ENCODE measurements at places on chromosomes 2 and 18.
A peak's percentile ranks its signal among the peaks of the same experiment; 100 is the strongest.

- no peak for DNase-seq
Observed at GRCh38 chr2:206341396-206341795, 66.9 kb downstream of the ZDBF2 start.

- peak; percentile 69 for DNase-seq
Observed at GRCh38 chr18:77087393-77088141, 45.0 kb downstream of the MBP start.

DNA sequence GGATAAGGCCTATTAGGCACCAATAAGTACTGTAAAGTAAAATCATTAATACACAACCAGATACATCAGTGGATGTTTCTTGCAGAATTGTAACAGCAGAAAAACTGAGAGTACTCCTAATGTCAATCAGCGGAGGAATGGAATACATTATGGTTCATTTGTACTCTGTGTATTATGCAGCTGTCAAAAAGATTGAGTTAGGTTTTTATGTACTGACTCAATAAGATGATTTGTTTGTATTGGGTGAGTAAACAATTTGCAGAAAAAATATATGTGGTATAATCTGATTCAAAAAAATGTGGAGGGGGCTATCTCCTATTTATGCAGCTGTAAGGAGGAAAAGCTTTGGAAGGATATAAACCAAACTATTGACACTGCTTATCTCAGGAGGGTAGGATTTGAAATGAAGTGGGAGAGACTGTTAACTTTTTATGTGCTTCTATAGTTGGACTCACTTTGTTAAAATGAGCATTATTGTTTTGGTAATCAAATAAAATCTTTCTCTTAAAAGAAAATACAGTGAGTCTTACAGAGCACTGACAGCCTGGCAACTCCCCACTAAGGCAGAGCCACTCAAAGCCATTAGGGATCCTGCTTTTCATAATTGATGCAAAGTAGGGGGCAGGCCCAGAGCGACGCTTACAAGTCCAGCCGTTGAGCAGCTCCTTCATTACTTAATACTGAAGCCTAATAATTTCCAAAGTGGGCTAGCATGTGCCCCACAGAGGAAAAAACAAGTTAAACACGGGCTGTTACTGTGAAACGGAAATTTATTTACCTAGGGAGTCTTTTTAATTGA, 168.8 kb downstream of the PHLPP1 start:
- DNase-seq: no peak

- no peak for DNase-seq
Observed at GRCh38 chr2:49367003-49367402, 212.7 kb upstream of the FSHR start.

- DNase-seq: no peak
Observed at GRCh38 chr2:179936654-179937053, 70.4 kb downstream of the CWC22 start.

DNA sequence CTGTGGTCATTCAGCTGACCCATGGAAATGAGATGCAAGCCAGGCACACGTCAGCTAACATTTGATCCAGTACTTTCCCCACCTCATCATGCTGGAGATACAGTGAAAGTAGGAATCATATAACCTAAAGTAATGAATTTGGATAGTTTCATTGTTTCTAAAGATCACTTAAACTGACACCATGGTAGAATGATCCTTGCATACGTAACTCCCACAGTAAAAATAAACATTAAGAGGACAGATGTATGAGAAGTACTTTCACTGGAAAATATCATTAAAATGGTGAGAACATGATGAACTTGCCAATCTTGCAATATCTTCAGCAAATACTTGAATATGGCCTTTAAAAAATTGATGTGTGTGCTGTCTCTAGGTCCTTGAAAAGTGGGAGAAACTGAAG, 85.4 kb downstream of the MAIP1 start:
- DNase-seq: no peak

GRCh38 chr18:12828116-12829051, 55.7 kb downstream of the PTPN2 start:
- no peak for DNase-seq

- DNase-seq: no peak
Observed at GRCh38 chr2:232170396-232170795, 208.2 kb upstream of the ALPP start.

GRCh38 chr2:7627583-7627982, 710.4 kb downstream of the RNF144A start:
- no peak for DNase-seq

DNA sequence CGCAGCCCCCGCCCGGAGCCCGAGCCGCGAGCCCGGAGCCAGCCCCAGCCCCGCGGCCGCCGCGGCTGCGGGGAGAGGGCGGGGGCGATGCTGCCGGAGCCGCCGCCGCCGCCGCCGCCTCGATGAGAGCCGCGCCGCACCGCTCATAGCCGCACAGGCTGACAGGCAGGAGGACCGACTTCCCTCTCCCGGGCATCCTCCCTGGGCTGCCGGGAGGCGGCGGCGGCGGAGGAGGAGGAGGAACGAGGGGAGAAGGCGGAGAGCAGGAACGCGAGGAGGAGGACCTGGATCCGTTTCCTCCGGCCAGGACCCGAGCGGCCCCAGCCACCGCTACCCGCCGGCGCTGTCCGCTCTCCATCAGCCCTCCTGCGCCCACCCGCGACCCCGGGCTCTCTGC, 370 bp downstream of the KLHL29 start:
- DNase-seq: peak; percentile 34

DNA sequence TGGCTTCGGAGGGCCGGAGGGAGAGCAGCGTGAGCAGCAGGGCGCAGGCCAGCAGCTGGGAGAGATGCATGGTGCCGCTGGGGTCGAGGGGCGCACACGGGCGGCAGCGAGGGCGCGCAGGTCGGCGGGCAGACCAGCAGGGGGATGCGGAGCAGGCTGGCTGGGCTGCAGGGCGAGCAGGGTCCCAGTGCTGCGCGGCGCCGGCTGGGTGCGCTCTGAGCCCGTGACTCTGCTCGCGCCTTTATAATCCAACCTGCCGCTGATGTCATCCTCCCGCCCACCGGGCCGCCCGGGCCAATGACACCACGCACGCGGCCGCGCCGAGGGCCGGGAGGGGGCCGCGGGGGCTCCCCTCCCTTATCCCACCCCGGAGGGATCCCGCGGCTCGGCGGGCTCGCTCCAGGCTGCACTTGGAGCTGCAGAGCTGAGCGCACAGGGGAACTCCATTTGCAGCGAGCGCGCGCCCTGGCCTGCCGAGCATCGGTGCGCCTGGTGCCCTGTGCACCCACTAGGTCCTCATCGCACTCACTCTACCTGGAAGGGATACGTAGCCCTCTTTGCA, at the start of gene NPPC:
NPPC (minus strand) TSS at position 217 of the 562 bp plus-strand sequence; CDS start at position 70, 147 bp downstream.
- DNase-seq: peak; percentile 29

GRCh38 chr2:137838255-137839092, 125.8 kb upstream of the HNMT start:
- no peak for DNase-seq

GRCh38 chr2:133434959-133435668, 133.1 kb downstream of the NCKAP5 start:
- no peak for DNase-seq

DNA sequence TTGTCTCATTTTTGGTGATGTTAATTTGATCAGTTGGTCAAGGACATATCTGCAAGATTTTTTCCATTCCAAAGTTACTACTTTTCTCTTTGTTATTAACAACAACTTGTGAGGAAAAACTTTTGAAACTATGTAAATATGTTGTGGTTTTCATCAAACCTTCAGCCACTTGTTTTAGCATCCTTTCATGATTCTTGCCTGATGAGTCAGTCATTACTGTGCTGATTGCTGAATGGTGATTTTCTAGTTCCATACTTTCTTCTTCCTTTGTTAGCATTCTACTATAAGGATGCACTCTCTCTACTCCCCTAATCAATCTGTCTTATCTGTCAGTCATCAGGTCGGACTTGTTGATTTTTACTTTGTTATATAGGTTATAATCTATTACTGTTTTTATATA, 10.9 kb downstream of the TMEM87B start:
- peak; percentile 82 for DNase-seq

DNA sequence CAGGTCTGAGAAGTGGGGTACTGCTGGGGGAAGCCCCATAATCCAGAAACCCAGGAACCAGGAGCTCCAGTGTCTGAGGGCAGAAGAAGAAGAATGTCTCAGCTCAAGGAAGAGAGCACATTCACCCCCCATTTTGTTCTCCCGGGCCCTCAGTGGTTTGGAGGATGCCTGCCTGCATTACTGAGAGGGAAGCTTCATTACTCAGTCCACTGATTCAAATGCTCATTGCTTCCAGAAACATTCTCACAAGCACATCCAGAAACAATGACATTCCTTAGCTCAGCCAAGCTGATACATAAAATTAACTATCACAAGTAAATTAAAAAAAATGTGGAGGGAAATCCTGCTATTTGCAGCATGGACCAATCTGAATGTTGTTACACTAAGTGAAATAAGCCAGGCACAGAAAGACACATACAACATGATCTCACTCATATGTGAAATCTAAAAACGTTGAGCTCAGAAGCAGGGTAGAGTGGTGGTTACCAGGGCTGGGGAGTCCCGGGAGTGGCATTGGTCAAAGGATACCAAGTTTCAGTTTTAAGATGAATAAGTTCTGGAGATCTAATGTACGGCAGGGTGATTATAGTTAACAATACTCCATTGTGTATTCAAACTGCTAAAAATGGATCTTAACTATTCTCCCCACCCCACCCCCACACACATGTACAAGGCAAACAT, 459.3 kb downstream of the GALR1 start:
- no peak for DNase-seq

- no peak for DNase-seq
Observed at GRCh38 chr2:132958887-132959286, 288.9 kb upstream of the LYPD1 start.

GRCh38 chr18:51447351-51448342, 250.2 kb upstream of the MEX3C start:
- no peak for DNase-seq

Data from PC-9 (cell line).